NCI-H187 (cell line): ENCODE measurements at places on chromosomes 7 and 10.

DNA sequence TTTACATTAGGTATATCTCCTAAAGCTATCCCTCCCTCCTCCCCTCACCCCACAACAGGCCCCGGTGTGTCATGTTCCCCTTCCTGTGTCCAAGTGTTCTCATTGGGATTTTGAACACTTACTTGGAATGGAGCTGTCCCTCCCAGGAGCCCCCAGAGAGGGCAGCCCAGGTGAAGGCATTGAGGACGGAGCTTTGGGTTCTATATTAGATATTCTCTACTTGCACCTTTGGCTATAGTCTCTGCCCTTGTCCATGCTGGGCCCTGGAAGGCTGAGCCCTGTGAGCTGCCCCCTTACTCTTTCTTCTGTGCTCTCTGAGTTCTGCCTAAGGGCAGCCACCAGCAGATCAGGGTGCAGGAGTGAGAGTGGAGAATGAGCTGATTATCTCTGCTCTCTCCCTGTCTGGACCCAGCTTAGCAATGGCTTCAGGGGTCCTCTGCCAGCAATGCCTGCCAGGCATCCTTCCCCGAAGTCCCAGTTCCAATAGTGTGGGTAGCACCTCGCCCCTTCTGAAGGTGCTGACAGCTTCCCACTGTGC, 11.2 kb downstream of the ADRA2A start:
- no peak for DNase-seq

DNA sequence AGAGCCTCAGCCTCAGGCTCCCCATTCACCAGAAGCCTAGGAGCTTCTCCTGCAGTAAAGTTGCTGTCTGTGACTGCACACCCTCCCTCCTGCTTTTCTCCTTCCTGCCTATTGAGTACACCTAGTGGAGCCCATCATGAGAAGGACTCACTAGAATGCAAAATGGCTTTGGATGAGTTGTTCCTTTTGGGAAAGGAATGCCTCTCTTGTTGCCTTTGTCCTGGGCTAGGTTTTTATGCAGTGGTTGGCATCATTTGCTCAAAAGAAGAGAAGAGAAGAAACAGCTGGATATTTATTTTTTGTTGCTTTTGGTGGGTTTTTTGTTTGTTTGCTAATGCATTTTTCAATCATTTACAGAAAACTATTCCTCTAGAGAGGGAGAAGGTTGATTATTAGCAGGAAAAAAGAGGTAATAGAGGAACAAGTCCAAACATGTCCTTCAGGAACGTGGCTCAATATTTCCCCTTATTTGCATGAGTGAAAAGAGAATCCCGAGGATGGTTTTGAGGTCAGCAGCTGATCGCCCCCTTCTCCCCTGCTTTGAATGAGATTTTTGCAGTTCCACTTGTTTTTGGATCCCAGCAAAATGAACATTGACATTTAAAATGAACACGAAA, 369.9 kb upstream of the NRP1 start:
- no peak for DNase-seq

DNA sequence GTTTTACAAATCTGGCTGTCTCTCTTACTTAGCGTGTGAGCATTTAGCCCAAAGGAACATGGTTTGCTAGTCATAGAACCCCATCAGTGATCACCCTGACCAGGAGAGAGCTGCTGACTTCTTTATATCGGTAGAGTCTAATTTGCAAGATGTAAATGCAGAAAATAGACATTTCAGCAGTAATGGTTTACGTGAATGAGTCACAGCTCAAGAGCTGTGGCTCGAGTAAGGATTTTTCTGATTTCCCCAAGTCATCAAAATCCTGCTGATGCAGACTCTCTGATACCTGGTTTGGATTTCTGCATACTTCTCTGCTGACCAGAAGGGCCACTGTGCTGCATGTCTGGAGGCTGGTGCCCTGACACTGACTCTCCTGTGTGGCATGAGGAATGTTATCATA, 25.7 kb downstream of the NUB1 start:
- DNase-seq = no peak

GRCh38 chr10:36126076-36126475, 484.0 kb upstream of the FZD8 start:
- DNase-seq = no peak

DNA sequence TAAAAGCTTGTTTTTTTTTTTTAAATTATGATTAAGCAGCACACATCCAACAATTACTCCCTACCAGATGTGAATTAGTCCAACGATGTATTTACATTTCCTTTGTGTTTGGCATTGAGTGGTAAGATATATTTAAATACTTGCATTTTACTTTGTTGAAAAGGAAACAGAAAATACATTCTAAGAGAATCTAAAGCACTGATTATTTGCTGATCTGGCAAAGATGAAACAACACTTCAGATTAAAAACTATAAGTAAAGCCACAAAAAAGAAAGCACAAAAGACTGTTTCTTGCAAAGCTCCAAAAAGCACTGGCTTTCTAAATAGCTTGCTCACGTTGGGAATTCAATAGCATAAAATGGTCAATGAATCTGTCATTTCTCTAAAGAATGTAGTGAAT, 466.5 kb downstream of the PHTF2 start:
- no peak for DNase-seq

DNA sequence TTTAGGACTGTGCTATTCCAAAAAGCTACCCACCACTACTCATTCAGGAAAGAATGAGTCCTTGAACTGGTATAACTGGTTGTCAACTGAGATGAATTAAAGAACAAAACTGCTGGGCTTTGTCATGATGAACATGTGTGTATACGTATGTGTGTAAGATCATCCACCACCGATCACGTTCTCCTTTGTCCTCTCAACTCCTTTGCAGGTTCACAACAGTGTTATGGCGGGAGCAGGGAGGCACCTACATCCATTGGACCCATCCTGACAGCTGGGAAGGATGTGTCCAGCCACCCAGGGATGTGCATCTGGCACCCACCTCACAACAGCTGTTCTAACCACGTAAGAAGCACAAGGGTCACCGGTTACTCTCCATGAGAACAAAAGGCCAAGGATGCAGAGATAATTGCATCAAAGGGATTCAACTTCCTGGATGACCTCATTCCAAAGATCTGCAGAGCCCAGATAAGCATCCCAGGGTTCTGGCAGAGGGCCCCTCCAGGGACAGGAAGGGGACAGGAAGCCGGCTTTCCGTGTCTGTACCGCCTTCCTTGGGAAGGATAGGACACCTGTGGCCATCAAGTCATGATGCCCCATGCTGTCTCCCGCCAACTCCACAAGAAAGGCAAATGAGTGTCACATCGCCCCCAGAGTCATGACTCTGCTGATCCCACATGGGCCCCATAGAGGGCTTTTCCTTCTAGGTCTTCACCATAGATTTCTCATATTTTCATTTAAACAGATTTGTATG, 66.1 kb downstream of the STEAP1B start:
- DNase-seq = no peak

DNA sequence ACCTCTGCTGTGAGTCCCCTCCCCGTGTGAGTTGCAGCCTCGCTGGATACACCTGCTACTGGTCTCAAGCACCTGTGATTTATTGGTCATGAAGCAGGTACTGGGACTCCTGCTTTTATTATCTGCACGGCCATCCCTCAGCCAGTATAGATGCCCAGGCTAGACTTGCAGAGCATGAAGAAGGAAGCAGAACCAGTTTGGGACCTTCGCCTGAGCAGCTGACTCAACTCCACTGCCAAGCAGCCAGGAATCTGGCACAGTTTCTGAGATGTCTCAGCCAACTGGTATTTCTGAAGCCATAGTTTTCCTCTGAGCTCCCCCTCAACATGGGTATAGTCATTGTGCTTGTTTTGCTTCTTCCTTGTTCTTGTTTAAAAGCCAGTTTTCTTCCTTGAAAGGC, 28.0 kb upstream of the SLC39A12 start:
- DNase-seq = no peak

- DNase-seq = no peak
Measured at GRCh38 chr7:43792471-43793150, 34.1 kb downstream of the BLVRA start.

- DNase-seq = no peak
Measured at GRCh38 chr7:75869776-75870379, 9.0 kb upstream of the RHBDD2 start.

DNA sequence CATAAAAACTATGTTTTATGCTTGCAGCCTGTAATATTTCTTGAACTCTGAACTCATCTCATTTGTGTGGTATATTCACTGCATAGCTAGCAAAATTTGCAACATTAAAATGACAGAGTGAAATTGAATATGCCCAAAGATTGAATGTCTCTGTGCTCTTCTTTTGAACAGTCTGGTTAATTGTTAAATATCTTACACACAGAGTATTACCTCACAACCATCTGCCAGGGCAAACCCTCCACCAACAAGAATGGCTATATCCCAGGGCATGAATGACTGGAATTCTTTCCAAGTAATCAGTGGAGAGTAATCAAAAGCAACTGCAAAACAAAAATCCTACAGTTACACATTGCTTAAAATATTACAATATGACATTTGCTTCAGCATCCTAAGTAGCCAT, 76.9 kb downstream of the SLC13A1 start:
- DNase-seq = no peak

DNA sequence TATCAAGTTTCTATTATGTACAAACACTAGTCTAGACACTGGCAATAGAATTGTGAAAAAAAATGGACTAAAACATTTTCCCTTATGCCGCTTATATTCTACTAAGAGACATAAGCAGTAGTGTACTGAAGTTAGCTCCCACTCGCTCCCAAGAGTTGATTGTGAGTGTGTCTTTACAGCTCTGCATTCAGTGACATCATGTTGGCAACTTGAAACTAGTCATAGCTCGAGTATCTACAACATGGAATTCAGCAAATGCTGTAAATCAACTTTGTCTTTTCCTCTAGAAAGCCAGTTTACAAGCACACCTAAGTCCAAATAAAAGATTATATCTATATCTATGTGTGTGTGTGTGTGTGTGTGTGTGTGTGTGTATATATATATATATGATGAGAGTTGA, 58.8 kb upstream of the MAGI2 start:
- DNase-seq = no peak

- no peak for DNase-seq
Measured at GRCh38 chr10:114649217-114649903, 8.7 kb downstream of the ABLIM1 start.
